NCI-H1417 treated with DMSO at 0.1 percent for 48 hours (cell line): ENCODE measurements at places on chromosomes 13 and 19.
A peak's percentile ranks its signal among the peaks of the same experiment; 100 is the strongest.

DNA sequence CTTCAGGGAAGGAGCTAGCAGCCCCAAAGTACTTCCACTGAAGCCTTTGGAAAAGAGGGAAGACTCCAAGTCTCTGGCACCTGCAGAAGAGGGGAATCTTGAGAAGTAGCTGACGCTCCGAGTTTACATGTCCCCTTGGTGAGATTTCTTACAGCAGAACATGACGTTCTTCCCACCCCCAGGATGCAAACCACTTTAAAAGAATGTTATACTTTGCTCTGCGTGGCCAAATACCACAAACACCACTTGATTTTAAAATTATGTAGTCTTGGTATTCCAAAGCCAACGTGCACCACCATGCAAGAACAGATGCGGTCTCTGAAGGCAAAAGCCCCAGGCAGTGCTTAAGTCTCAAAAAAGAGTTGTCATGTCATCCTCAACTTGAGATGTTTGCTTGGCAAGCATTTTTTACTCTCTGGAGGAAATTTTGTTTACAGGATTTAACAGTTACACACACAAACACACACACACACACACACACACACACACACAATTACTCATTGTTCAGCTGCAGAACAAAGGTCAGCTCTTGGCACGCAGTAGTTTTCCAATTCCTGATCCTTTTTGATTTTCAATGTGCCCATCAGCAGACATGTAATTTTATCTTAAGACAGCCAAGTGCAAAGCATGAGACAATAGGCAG, 106.1 kb downstream of the RGCC start:
- DNase-seq = no peak

DNA sequence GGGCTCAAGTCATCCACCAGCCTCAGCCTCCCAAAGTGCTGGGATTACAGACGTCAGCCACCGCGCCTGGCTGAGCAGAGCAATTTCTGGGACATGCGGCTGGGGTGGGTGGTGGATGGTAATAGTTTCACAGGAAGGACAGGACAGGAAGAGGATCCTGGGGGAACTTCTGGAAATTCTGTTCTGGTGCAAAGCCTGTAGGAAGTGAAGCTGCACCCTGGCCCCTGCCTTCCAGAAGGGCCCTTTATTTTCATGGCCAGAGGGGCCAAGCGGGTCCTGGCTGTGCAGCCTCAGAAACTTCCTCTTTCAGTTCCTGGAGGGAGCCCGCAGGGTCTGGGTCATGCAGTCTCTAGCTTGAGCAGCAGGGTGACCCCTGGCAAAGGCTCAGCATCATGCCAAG, 15.7 kb downstream of the FEM1A start:
- no peak for DNase-seq

- DNase-seq = no peak
These were observed 762 bp downstream of the KANK3 start for GRCh38 chr19:8342316-8342683.

DNA sequence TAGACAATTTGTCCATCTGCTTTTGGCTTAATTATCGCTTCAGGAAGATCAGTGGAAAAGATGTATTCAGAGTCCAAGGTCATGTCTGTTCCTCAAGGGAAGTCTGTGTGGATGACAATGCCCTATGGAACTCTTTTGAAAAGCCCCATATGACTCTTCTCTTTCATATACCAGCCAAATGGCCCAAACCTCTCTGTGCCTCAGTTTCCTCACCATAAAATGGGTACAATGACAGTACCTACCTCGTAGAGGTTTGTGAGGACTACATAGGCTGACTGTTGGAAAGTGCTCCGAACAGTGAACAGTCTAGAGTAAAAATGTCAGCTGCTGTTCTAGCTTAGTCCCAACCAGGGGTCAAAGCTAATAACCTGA, 104.6 kb downstream of the COL4A2 start:
- DNase-seq = no peak

DNA sequence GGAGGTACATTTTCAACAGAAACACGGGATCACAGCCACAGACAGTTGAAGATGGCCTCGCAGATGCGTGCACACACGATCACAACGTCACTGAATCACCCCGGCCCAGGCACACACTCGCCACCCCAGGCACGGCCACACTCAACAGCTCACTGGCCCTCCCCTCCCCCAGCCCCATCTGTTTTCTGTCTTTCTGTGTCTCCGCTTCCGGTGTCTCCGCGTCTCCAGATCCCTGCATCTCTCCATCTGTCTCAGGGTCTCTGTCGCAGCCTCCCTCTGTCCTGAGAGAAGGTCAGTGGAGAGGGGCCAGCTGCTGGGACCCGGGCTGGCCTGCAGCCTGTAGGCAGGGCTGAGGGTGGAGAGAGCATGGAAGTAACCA, 3.8 kb upstream of the ATP1A3 start:
- no peak for DNase-seq

- DNase-seq = no peak
These were observed 823.0 kb downstream of the PCDH9 start for GRCh38 chr13:66407128-66407527.

- no peak for DNase-seq
These were observed 1.8 kb downstream of the THOP1 start for GRCh38 chr19:2787115-2787514.

GRCh38 chr19:50779504-50780457, 9.5 kb downstream of the GPR32 start:
- DNase-seq = no peak

DNA sequence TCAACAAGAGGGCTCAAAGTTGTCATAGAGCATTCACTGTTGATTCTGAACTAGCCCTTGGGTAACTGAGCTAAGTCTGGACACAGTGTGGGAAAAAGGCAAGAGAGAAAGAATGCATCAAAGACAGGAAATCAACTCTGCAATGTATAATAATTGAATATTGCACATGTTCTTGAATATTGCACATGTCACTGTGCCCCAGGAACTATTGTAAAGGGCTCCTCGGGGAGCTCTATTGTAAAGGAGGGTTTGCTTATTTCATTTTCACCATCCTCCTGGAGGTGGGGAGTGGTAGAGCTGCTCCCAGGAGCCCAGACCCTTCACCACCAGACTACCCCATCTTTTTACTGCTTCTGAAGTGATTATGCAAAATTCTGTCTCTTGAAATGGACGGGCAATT, 44.4 kb upstream of the ITM2B start:
- no peak for DNase-seq

DNA sequence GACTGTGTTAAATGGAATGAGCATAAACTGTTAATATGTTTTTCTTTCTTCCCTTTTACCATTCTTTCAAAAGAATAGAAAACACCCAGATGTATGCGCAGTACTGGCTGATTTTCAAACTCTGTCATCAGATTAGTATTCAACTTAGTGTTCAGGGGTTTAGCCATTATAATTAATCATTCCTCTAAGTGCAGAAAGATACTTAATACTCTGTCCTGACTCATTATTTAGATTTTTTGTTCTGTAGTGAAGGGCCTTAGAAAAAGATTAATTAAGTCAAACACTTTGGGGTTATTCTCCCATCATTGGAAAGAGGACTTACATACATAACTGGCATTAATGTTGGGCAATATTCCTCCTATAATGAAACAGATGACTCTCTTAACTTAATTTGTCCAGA, 1316.7 kb upstream of the SLC10A2 start:
- no peak for DNase-seq

GRCh38 chr19:23440207-23440606, 44.9 kb upstream of the ZNF91 start:
- no peak for DNase-seq

DNA sequence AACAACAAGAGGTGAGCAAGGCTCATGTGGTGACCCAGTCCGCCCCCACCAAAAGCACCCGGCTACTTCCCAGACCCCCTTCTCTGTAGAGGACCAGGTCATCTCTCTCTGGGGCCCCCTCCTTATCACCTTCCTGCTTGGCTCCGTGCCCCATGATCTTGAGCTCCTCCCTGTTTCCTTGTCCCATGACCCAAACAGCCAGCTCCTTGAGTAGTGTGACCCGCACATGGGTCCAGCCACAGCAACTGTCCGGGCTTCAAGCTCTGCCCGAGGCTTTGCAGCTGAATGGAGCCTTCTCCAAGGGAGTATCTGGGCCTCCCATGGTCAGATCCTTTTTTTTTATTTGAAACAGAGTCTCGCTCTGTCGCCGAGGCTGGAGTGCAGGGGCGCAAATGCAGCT, 61.8 kb downstream of the MYO9B start:
- no peak for DNase-seq

GRCh38 chr19:40714441-40715299, 2.0 kb downstream of the COQ8B start:
- DNase-seq = peak; percentile 73

DNA sequence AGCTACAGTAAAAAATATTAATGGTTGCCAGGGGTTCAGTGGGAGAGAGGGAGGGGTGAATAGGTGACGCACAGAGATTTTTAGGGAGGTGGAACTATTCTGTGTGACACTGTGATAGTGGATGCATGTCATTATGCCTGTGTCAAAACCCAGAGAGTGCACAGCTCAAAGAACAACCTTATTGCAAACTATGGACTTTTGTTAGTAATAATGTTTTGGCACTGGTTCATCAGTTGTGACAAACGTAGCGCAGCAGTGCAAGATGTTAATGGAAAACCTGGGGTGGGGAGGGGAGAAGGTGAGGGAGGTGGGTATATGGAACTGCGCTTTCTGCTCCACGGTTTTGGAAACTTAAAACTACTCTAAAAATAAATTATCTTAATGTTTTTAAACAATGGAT, 134.6 kb upstream of the RFC3 start:
- no peak for DNase-seq

- DNase-seq = no peak
These were observed 8.0 kb downstream of the EPSTI1 start for GRCh38 chr13:42984026-42984425.

DNA sequence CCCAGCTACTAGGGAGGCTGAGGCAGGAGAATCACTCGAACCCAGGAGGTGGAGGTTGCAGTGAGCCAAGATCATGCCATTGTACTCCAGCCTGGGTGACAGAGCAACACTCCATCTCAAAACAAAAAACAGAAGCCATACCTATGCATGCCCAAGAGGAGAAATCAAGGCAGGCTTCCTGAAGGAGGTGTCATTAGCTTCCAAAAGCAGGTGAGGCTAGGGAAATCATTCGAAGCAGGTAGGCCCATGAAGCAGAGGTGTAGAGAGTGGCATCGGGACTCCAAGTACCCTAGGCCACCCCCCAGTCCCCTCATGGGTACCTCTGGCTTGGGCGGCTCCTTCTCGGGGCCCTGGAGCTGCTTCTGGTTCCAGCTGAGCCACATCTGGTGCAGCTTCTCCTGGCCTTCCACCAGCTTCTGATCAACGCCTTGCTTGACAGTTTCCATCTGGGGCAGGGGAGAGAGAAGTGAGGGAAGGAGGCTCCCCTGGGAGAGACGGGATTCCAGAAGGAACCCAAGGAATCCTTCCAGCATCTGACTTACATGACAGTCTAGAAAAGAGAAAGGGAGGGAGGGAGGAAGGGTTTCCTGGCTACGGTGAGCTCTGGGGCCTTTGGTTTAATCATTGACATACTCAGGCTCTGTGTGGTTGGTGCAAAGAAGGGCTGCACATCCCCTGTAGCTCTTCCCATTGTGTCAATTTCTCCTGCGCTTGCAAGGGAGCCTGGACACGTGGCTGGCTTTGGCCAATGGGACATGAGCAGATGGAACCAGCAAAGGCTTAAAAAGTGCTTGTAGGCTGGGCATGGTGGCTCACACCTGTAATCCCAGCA, 13.1 kb upstream of the TICAM1 start:
- no peak for DNase-seq

- DNase-seq = no peak
These were observed 101.2 kb upstream of the TEX29 start for GRCh38 chr13:111219280-111219679.

GRCh38 chr13:110297766-110298504, 9.0 kb downstream of the COL4A1 start:
- DNase-seq = no peak

DNA sequence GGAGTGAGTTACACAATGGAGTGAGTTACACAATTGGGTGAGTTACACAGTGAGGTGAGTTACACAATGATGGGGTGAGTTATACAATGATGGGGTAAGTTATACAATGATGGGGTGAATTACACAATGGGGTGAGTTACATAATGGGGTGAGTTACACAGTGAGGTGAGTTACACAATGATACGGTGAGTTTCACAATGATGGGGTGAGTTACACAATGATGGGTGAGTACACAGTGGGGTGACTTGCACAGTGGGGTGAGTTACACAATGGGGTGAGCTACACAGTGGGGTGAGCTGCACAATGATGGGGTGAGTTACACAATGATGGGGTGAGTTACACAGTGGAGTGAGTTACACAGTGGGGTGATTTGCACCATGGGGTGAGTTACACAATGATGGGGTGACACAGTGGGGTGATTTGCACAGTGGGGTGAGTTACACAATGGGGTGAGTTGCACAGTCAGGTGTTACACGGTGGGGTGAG, 52.5 kb upstream of the GAS6 start:
- DNase-seq = no peak

GRCh38 chr19:7373862-7374261, 25.1 kb downstream of the ARHGEF18 start:
- no peak for DNase-seq

DNA sequence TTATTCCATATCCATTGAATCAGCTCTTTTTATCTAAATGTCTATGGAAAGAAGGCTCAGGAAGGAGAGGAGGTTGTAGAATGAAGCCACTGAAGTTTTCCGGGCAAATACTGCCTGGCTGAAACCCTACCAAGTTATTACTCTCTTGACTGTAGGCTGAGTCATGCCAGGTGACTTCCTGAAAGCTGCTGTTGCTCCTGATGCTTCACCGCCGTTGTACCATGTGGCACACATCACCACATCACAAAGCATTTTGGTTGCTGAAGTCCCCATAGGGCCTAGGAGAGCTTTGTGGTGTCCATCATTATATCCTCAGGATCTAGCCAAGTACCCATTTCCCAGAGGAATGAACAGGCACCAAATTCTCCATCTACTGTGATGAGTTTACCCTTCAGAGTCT, 11.1 kb upstream of the TDRD12 start:
- no peak for DNase-seq

DNA sequence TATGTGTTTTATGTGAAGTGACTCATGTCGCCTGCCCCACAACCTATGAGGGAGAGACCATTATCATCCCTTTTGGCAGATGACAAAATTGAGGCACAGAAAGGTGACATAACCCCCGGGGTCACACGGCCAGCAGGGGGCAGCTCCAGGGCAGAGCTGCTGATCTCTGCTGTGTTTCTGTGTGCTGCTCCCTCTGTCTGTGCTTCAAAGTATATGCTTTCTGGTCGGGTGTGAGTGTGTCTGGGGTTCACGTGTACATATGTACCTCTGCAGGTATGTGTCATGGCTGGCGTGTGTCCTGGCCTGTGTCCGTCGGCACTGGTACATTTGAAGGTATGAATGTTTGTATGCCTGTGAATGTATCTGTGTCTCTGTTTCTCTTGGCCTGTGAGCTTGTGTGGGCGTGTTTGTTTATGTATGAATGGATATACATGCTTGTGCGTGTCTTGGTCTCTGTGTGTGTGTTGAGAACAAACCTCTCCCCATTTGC, 7.1 kb downstream of the LIPE start:
- DNase-seq = no peak

GRCh38 chr13:21872795-21873194, 201.9 kb downstream of the FGF9 start:
- DNase-seq = no peak

GRCh38 chr19:8973501-8974091, 36.6 kb downstream of the MUC16 start:
- no peak for DNase-seq
